ENCODE measurements at places on chromosomes 1 and 21.

DNA sequence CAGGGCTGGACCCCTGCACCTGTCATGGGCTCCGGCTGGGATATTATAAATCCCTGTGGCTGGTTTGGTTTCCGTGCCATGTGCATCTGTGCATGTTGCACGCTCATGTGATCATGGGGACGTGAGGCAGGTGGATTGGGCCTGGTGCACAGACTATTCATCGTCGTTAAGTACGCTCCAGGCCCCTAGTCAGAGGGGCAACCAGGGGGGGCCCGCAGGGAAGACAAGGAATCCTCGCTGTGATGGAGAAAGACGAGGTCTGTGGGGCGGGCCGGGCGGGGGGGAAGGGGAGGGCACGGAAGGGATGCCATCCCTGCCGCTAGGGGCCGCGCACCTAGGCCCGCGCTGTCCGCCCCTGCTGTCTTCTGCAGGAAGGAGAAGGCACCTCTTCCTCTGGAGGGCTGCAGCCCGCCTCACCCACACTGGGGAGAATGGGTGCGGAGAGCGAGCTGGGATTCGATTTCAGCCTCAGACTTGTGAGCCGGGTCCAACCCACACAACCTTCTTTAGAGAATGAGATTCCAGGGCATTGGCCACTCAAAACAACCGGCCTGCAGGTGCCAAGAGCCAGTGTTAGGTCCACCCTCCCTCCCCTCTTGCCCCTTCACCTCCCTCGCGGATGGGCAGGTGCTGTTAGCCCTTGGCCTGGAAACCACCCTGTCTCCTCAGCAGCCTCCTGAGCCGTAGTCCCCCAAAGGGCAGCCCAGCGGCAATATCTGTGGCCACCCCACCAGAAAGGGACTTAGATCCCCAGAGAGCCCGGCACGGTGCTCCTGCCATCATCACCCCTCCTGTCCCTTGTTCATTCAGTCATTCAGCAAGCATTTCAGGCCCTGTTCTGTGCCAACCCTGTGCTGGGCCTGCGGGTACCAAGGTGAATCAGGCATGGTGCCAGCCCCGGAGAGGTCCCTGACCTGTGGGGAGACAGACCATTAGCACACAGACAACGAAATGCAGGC, 950 bp upstream of the LRP8 start:
- DNase-seq, result no peak

GRCh38 chr1:65075123-65075976, 72.7 kb upstream of the AK4 start:
- DNase-seq, result peak; percentile 59

DNA sequence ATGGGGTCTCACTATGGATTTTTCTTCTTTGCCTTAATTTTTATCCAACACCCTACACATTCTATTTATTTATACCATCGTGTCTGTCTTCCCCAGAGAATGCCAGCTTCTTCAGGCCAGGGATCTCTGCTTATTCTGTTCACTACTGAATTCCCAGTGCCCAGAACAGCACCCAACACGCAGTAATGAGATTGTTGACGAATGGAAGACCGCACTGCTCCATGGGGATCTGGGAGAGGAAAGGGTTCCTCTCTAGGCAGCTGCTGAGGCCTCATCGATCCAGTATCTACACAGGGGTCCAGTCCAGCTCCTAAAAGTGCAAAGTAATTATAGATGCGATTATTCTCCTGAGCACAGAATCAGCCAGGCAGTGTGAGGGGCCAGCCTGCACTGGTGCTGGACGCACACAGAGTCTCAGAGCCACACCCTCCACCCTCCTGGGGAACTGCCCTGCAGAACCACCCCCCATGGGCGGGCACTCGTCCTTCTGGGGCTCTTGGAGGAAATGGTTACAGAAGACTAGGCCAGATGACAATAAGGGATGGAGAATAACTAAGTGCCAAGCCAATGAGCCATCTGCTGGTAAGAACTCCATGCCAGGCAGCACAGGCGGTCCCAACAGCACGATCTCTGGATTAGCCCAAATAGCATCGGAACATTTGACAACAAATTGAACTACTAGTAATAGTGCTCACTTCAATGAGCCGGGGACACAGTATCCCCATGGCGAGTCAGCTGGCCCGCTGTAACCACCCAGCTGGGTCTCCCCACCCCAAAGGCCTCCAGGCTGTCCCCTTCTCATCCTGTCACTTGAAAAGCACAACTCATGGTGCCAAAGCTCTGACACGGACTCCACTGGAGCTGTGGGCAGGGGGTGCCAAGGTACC, 1.7 kb upstream of the PDE9A start:
- DNase-seq, result no peak

DNA sequence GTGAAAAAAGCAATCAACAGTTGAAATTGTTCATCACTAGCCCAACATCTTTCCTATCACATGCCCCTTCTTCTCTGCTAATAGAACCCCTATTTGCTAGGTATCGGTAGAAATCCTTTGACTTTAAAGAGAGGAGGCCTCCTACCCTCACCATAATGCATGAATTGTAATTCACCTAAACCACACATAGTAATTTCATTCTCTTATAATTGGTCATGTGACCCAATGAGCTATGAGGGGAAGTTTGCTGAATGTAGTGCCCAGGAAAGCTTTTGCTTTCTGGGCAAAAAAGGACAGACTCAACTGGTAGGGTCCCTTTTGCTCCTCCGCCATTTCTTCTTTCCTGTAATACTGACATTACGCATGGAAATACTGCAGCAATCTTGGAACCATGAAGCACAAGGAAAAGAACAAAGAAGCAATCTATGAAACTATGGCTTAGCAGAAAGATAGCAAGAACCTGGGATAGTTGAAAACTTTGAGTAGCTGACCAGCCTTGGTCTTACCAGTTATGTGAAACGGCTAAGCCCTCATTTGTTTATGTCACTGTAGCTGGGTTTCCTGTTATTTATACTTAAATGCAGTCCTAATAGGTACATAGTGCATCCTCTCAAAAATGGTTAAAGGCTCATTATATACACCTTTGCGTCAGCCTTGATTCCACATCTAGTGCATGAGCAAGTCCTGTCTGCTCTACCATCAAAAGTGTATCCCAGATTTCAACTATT, 10.2 kb upstream of the CHI3L2 start:
- DNase-seq, result no peak

GRCh38 chr1:26493267-26493666, 21.0 kb downstream of the HMGN2 start:
- DNase-seq, result no peak

DNA sequence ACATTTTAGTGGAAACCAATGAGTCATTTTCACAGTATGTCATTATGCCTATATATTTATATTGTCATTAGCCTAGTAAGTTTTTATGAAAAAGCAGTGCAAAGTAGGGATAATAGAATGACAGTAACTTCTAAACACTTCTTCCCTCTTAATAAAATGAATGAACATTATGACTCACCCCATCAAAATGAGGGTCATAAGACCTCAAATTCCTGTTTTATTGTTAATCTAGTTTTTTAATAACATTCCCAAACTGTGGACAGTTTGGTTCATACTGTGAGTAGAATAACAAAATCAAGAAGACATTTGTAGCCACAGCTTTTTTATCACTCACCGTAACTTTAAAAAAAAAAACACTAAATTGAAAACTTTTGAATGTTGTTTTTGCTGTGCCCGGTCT, 160.5 kb downstream of the LRRC40 start:
- no peak for DNase-seq

- DNase-seq, result no peak
Observed at GRCh38 chr1:20981915-20982314, 194.8 kb downstream of the EIF4G3 start.

DNA sequence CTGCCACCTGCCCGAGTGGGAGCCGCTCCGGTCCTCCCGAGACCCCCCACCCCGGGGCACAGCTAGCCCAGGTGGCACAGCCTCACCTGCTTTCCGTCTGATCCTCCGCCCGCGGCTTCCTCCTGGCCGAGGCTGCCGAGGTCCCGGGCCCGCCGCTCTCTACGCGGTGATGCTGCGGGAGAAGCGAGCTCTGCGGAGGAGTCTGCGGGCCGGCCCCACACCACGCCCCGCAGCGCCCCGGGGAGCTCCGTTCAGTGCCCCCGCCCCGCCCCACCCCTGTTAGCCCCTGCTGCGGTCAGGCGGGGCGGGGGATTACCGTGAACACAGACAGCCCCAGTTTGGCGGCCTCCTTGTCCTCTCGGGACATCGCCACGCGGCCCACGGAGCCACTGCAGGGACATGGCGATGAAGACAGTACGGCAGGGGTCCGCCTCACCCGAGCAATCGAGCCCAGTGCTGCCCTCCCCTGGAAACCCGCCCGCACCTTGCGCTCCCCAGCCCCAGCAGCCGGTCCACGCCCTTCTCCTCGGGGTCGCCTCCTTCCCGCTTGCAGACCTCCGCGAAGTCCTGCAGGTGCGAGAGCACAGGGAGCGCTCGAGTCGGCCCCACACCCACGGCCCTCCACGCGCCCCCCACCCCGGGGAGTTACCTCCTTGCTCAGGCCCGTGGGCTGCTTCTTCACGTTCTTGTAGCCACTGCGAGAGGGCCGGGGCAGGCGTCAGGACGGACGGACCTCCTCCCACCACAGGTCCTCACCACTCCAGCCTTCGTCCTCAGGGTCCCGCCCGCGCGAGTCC, 933 bp downstream of the C1orf35 start:
- DNase-seq, result peak; percentile 67

DNA sequence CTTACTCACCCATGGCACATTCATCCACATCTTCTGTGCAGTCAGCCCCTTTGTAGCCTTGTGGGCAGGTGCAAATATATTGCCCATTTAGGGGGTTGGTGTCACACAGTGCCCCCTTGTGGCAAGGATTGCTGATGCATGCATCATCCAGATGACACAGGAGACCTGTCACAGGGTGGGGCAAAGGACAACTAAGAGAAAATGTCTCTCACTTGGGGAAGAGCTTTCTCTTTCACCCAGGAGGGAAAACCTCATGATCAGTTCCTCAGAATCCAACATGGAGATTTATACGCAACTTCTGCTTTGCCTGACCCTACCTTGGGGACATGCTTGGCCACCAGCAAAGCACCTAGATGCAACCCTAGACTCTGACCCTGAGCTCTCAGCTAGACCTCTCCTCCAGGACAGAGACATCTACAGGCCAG, 71.8 kb upstream of the ADAM30 start:
- DNase-seq, result peak; percentile 83

DNA sequence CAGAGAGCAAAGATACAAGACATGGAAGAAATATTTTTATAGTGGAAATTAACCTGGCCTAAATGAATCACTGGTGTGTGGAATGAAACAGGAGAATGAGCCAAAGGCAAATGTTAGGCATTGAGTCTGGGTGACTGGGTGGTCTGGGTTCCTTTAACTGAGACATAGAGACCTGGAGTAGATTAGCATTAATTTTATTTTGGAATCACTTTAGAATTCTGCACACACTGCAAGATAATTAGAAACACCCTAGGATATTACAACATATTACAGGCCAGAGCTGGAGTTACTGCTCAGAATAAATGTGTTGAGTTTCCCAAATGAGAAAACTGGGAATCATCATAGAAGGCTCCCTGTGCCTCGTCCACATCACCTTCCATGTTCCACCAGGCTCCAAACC, 85.5 kb downstream of the PLPPR5 start:
- DNase-seq, result no peak

DNA sequence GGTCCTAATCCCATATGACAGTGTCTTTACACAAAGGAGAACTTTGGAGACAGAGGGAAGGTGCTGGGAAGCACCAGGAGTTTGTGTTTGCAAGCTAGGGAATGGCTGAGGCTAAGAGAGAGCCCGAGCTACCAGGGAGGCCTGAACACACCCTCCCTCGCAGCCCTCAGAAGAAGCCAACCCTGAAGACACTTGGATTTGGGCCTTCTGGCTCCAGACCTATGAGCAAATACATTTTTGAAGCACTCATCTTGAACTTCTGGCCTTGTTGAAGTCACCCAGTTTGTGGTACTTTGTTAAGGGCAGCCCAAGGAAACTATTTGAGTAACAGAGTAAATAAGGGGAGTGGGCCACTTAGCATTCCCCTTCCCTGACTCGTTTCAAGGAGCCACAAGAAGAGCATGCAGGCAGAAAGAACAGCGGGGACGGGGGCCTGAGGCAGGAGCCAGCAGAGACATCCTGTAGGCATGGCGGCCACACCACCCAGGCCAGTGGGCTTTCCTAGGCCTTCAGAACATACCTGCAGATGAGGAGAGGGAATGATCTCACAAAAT, 13.2 kb upstream of the QSOX1 start:
- no peak for DNase-seq

DNA sequence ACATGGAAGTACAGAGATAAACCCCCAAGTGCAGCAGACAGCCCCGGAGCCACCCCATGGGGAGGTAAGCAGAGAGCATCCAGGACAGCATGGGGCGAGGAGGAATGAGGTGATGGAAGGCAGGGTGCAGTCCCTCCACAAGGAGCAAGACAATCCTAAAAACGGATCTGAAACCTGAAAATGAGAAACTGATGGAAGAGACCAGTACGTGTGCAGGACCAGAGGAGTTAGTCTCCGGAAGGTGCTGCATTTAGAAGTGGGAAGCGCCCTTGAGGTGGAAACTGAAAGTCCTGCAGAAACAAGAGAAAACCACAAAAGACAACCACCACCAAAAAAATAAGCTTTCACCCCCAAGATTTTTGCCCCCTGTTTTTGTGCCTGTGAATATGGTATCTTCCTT, 17.4 kb upstream of the DDOST start:
- DNase-seq, result no peak

DNA sequence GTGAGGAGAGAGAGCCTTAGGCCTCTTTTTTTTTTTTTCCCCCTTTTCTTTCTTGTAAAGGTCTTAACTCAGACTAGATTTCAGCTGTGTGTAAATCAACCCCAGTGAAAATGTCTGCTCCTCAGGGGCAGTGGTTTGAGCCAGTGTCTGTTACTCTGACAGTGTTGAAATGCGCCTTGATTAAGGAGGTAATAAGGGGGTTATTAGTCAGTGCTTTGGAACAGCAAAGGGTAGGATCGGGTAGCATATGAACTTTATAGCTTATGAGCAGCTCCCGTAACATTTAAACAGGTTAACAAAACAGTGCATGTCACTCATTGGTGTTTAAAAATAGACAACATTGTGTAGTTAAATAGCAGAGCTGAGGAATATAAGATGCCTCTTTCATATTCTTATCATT, 10.3 kb downstream of the UTP11 start:
- no peak for DNase-seq

GRCh38 chr1:15849775-15850324, 2.3 kb downstream of the SPEN start:
- DNase-seq, result peak; percentile 47

DNA sequence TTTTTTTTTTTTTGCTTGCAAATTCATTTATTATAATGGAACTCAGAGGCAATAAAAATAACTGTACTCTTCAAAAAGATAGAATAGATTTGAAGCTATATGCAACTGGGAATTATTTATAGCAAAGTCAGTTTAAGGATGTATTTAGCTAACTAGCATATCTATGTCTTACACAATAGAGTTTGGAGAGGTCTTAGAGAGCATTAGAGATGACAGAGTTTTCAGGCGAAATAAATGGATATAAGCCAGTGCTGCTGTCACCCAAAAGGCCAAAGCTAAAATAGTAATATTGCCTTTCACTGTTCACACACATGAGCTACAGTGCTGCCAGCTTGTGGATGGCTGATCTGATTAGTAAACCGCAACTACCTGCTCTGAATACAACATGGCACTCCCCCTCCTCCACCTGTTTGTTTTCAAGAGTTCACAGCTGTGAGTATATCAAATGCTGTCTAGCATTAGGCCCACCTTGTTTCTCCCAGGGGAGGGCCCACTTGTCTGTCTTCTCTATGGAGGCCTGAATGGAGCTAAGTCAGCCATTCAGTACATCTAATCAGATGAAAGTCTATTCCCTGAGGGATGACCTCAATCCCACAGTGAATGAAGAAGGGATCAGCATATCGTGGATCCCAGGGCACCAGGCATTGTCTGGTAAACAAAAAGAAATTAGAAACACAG, 25.2 kb upstream of the SSX2IP start:
- no peak for DNase-seq

GRCh38 chr1:21365036-21365435, 74.8 kb upstream of the ECE1 start:
- no peak for DNase-seq
